ENCODE measurements at places on chromosomes 5 and 9.

DNA sequence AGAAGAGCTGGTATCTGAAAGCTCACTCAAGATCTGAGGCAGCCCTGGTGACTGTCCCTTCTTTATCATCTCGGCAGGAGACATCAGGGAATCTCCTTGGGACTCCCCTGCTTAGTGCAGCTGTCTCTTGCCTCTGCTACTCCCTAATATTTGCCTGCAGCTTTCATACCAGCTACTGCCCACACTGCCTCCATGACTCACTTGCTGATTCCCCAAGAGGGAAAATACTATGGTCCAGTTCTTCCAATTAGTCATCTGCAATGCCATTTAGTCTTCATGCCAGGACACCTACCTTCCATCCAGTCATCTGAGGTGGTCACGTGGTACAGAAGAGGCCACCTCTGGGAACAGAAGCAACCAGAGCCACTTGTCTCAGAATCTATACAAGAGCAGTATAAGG lies 270.8 kb downstream of the NTRK2 start:
- no peak for DNase-seq

GRCh38 chr9:134366223-134367031 lies 40.2 kb downstream of the RXRA start:
- DNase-seq = no peak

DNA sequence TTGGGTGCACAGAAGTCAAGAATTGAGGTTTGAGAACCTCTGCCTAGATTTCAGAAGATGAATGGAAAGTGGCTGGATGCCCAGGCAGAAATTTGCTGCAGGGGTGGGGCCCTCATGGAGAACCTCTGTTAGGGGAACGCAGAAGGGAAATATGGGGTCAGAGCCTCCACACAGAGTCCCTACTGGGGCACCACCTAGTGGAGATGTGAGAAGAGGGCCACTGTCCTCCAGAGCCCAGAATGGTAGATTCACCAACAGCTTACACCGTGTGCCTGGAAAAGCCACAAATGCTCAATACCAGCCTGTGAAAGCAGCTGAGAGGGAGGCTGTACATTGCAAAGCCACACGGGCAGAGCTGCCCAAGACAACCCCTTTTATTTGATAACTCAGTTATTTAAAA lies 383.5 kb downstream of the TLE4 start:
- DNase-seq = no peak

- DNase-seq = no peak
Measured at GRCh38 chr5:74619308-74619707, 21.2 kb downstream of the ENC1 start.

DNA sequence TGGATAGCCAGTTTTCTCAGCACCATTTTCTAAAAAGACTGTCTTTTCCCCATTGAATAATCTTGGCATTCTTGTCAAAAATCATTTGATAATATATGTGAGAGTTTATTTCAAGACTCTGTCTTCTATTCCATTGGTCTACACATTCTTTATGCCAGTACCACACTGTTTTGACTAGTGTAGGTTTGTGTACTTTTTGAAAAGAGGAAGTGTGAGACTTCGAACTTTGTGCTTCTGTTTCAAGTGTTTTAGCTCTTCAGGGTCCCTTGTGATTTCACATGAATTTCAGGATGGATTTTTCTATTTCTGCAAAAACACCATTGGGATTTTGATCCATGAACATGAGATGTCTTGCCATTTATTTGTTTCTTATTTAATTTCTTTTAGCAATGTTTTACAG lies 78.5 kb upstream of the ALDH1A1 start:
- DNase-seq = no peak

- DNase-seq = no peak
Measured at GRCh38 chr5:1763960-1764605, 35.6 kb downstream of the MRPL36 start.

GRCh38 chr9:124366476-124367220 lies 48.6 kb downstream of the PSMB7 start:
- DNase-seq = no peak

GRCh38 chr5:138726848-138727247 lies 26.4 kb upstream of the CTNNA1 start:
- no peak for DNase-seq

DNA sequence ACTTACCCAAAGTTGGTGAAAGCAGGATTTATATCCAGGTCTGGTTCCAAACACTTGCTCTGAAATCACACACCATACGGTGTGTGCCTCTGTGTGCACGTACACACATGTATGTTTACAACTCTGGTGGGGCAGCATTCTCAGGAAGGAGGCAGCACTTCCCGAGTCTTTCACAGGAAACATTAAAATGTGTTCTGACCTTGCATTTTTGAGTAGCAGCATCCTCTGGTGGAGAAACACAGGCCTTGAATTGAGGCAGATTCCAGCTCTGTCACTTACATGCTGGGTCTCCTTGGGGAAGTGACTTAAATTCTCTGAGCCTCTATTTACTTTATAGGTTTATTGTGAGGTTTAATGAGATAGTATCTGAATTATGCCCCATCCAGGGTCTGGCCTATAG lies 126.4 kb downstream of the RGS3 start:
- no peak for DNase-seq

DNA sequence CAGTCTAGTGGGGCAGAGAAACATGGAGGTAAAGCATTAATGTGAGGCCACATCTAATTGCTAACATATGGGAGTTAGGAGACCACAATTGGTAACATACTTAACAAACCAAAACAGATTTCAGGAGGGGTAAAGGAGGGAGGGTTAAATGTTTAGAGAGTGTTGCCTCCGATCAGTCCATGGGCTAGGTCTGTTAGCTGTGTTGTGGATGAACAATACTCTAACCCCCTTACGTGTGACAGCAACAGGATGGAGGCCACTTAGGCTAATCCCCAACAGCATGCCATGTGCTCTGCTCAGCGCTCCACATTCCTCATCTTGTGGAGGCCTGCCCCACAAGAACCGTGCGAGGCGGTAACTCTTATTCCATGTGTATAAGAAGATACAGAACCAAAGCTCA lies 167.0 kb downstream of the CRB2 start:
- DNase-seq = no peak

DNA sequence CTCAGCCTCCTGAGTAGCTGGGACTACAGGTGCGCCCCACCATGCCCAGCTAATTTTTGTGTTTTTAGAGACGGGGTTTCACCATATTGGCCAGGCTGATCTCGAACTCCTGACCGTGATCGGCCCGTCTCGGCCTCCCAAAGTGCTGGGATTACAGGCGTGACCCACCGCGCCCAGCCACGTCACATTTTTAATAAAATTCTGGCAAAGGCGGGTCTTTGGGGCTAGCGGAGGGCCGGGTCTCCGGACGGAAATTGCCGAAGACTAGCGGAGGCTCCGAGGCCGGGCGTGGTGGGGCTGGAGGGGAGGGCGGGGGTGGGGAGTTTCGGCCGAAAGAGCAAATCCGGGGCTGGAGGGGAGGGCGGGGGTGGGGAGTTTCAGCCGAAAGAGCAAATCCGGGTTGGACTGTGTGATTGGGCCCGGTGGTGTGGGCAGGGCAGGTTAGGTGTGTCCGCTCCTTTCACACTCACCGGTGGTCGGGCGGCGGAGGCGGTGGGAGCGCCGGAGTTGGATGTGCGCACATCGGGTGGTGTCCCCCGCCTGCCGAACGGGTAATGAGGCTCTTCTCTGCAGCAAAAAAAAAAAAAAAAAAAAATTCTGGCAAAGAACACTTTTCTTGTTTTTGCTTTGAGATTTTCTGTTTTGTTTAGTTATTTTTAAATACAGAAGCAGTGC lies 27.1 kb downstream of the RUFY1 start:
- no peak for DNase-seq

DNA sequence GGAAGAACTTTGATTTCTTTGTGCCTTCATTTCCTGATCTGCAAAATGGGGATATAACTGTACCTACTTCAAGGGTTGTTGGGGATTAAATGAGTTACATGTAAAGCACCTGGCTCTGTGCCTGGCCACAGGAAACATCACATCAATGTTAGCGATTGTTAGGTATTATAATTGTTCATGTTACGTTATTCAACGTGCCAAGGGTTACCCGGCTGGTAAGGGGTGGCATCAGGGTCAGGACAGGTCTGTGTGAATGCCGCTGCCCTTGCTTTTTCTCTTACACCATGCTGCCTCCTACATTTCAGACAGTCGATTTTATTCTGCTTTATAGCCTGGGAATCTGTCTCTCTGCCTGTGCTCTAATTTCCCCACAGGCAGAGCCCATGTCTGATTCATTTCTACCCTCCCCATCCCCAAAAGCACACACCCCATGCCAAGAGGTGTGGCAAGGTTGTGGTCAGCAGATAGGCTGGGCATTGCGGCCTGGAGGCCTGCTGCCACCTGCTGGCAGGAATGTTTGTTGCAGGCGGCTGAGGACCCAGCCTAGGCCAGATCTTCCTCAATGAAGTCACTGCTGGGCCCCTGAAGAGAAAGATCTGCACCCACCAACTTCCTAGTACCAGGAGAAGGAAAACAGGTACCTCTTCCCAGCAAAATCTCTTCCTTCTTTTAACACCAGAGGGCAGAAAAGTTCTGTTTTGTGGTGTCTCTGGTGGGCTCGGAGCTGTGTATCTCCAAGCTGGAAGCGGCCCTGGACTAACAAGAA lies 5.3 kb downstream of the ANKS6 start:
- peak; percentile 31 for DNase-seq

GRCh38 chr5:108607421-108607820 lies 140.3 kb upstream of the FER start:
- DNase-seq = no peak

DNA sequence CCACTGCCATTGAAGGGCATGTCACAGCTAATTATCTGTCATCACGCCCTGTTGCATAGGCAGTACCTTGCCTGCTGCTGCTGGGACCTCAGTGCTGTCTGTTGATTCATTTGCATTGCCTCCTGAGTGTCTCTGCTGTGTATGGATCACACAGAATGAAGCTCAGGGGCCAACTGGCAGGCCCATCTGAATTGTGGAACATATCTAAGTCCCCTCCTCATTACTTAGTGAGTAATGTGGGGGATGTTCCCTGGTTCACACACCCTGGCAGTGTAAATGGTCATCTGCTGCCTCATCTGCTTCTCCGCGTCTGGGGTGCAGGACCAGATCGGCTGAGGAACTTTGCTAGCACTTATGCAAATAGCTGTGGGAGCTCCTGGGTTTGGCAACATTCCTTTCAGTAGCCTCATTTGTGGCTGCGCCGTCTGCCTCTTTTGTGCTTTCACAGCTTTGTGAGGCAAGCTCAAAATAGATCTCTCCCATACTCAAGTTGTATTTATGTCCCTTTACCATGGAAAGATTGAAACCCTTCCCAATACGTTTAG lies 25.4 kb downstream of the TYRP1 start:
- DNase-seq = no peak

DNA sequence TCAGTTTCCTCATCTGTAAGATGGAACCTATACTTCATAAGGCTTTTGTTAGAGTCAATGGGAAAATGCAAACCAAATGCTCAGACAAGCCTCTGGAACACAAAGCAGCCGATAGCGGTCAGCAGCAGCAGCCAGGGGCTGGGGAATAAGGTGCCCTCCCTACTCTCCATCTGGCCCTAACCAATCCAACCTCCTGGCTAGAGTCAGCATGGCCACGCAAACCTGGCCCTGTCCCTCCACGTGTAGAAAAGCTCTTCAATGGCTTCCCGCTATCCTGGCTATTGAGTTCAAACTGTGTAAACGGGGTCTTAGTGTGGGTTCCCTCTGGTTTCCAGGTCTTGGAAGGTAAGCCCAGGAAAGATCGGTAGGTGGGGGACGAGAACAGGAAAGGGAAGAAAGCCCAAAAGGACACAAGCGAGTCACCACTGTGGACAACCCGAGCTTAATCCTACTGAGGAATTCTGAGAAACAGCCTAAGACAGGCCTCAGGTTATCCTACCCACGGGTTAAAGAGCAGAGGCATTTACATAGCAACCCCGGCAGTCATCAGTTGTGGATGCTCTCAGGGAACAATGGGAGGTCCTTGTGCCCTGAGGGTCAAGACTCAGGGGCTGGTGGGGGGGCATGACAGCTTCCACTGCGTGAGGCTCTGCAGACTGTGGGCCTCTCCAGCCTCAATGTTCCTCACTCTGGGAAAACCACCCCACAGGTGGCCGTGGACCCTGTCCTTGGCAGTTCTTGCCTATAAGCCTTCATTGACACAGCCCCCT lies 30.9 kb downstream of the FABP6 start:
- DNase-seq = no peak

GRCh38 chr9:38110476-38110875 lies 41.4 kb upstream of the SHB start:
- DNase-seq = no peak

Data from activated T-helper 9 cell treated with anti-CD3 and anti-CD28 coated beads, Interleukin-2, amount 50 U/mL, for 16 hours (primary cell).